ENCODE measurements at places on chromosomes 3 and 15. TPM values are rescaled to one million over a fixed set of nuclear protein-coding genes. Genes with fewer than 3 reads are reported as not detected.

DNA sequence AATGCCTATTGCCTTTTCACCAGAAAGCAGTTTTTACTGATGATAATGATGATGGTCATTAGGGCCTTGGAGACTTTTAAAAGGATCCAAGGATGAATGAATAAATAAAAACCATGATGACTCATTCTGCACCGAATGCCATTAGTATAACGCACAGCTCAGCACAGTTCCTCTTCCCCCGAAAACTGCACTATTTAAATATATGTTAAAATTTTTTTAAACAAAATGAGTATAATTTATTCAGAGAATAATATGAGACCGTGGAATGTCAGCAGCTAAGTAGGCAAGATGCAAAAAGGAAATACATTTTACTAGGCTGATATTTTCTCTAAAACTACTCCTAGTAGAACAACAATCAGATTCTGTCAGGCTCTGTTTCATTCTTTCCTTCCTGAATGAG is 83.4 kb upstream of the NANOGP8 start:
- DNase-seq, result no peak

DNA sequence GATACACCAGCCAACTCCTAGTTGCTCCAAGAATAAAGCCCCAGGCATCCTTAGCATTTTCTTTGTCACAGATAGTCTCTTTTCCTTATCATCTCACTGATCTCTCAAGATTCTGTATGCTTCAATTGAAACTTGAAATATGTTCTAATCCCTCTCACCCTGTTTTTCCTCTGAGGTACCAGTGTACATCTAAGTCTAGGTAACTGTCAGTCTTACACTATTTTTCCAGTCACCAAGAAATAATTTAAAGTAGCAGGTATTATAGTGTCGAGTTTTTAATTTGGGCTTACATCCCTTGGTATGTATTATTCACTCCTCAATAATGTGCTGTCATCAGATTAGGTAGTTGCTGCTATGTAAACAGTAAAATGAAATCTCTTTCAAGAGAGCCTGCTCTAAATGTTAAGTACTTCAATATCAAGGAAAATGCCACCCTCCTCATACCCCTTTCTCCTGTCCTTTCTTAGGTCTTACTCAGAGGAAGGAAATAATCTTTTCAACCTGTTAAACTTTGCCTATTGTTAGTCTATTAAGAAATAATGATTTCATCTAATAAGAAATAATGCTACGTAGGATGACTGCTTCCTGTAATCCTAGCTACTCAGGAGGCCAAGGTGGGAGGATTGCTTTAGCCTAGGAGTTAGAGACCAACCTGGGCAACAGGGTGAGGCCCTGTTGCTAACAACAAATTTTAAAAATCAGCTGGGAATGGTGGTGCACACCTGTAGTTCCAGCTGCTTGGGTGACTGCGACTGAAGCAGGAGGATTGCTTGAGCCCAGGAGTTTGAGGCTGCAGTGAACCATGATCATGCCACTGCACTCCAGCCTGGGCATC is 39.8 kb downstream of the TSC22D2 start:
- peak; percentile 71 for DNase-seq

DNA sequence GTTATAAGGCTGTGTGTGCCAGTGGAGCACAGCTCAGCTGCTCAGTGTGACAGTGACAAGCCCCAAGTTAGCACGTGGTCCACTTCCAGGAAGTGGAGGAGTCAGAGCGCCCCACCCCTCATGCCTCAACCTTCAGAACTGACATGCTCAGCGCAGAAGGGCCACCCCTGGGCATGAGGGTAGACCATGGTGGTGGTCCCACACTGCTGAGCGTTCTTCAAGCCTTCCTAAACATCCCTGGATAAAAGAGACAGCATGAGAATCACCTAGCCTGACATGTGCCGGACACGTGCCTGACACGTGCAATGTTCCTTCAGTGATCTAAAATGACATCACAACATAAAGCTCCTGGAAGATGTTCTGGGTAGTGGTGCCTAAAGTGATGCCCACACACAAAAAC is 16.8 kb downstream of the ATP10A start:
- no peak for DNase-seq

Gene CD86
- total RNA-seq, result not detected

Gene PPM1L
- 0.24 TPM for total RNA-seq

Data from SJSA1 (cell line).